ENCODE measurements at places on chromosomes 4 and X. TPM values are rescaled to one million over a fixed set of nuclear protein-coding genes. Genes with fewer than 3 reads are reported as not detected.

YIPF7 gene
- not detected for total RNA-seq

FHL1 gene
- total RNA-seq: 39.3 TPM

GAGE12H gene
- not detected for total RNA-seq

LGI2 gene
- total RNA-seq: not detected

FDCSP gene
- total RNA-seq: not detected

NXF2B gene
- total RNA-seq: not detected

BMP3 gene
- total RNA-seq: 0.38 TPM

STK32B gene
- total RNA-seq: under 0.01 TPM

FAAH2 gene
- 6.3 TPM for total RNA-seq

MTMR8 gene
- total RNA-seq: 1.3 TPM

FRAS1 gene
- total RNA-seq: 13.7 TPM

PHEX gene
- 16.6 TPM for total RNA-seq

ATP6AP2 gene
- total RNA-seq: 99.8 TPM

ENPP6 gene
- not detected for total RNA-seq

GPR82 gene
- total RNA-seq: not detected

F9 gene
- not detected for total RNA-seq

FAM120C gene
- 1.8 TPM for total RNA-seq

SMIM10L2A gene
- total RNA-seq: 3.8 TPM

NPY1R gene
- 0.26 TPM for total RNA-seq

SPANXN3 gene
- total RNA-seq: not detected

CFAP47 gene
- not detected for total RNA-seq

ASMT gene
- total RNA-seq: under 0.01 TPM

DCAF16 gene
- total RNA-seq: 25.5 TPM

TEC gene
- total RNA-seq: 2.8 TPM

UCP1 gene
- total RNA-seq: not detected

PABPC5 gene
- total RNA-seq: not detected

SSX1 gene
- not detected for total RNA-seq

GYG2 gene
- total RNA-seq: under 0.01 TPM

XG gene
- total RNA-seq: 1.4 TPM

TMSB4X gene
- total RNA-seq: 3,174 TPM

TMPRSS11F gene
- 2.3 TPM for total RNA-seq

P2RY4 gene
- 0.13 TPM for total RNA-seq

GRIA3 gene
- 0.51 TPM for total RNA-seq

LIMCH1 gene
- total RNA-seq: 5.2 TPM

DTHD1 gene
- total RNA-seq: under 0.01 TPM

F8A2 gene
- total RNA-seq: not detected

SLITRK2 gene
- not detected for total RNA-seq

RNF128 gene
- total RNA-seq: 32.1 TPM

ABLIM2 gene
- 2.8 TPM for total RNA-seq

DGKK gene
- total RNA-seq: not detected

FGFR3 gene
- total RNA-seq: 29.0 TPM

PDLIM3 gene
- total RNA-seq: 1.6 TPM

NUDT6 gene
- total RNA-seq: 2.7 TPM

C4orf51 gene
- not detected for total RNA-seq

CD38 gene
- total RNA-seq: not detected

INPP4B gene
- total RNA-seq: 63.2 TPM

WAS gene
- total RNA-seq: not detected

GPRIN3 gene
- total RNA-seq: not detected

ADAMTS3 gene
- total RNA-seq: 0.13 TPM

SPANXN4 gene
- total RNA-seq: not detected

CT83 gene
- not detected for total RNA-seq

GJB1 gene
- not detected for total RNA-seq

Data from bronchial epithelial cell (primary cell).